ENCODE measurements at places on chromosomes 7 and 10.

GRCh38 chr7:121604627-121605316, 208.7 kb upstream of the FAM3C start:
- no peak for DNase-seq

DNA sequence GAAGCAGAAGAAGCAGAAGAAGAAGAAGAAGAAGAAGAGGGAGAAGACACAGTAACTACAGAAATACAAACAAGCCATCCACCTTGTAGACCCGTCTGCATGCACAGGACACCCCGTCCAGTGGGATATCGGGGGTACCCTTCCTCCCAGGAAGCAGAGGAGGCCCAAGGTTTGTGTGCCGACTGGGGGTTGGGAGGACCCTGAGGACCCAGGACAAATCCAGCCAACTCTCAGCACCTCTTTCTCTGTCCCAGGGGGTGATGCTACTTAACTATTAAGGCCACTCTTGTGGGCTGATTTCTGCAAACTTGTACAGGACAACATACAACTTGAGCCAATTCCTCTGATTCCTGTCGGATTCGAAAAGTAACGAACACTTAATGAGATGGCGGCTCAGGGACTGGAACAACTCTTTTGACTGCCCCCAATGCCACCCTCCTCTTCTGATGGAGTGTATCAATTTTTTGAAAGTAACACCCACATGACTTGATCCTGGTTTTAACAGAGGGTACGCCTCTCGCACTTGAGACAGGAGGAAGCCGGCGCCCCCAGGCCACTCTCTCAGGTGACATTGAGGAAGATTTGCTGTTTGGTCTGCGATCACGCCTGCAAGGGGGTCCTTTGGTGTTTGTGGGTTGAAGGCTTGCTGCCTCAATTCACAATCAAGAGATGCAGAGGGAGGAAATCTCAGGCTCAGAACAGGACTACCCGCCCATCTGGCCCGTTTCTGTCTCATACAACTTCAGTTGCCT, 192.6 kb downstream of the TNS3 start:
- no peak for DNase-seq

DNA sequence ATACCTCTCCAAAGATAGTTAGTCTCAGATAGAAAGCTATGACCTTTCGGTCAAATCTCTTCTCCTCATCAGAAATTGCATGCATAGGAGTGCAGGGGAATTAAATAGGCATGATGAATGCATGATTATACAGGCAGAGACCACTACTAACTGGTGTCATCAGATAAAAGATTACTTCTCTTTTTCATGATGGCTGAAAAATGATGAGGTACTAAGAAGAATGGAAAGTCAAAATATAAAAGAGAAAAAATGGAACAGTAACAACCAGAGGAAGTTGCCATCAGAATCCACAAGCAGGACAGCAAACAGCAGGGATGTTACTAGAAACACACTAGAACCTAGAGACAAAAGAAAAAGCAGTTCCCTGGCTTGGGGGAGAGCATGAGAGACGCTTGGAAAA, 31.6 kb downstream of the CTTNBP2 start:
- no peak for DNase-seq

GRCh38 chr10:110008518-110009339, 945 bp downstream of the ADD3 start:
- no peak for DNase-seq

DNA sequence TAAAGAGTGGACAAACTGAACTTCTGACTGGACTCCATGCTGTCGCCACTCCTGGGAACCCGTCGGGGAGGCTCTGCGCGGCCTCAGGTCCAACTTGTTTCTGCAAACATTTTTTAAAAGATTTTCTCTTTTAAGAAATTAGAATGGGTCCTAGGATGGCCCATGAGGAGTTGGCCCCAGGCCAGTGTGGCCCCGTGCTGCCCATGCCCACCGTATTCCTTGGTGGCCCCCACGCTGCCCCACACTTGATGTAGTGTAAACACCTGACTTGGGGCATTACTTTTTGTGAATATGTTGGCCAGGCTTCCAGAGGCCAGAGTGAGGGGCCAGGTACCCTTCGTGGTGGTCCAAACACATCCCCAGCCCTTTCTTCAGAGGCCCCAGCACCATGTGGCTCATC, 19.3 kb downstream of the ZNF316 start:
- DNase-seq = no peak

- DNase-seq = no peak
Observed at GRCh38 chr10:70258216-70258615, 25.0 kb upstream of the PPA1 start.

GRCh38 chr10:20814116-20814515, 83.0 kb downstream of the NEBL start:
- DNase-seq = no peak

GRCh38 chr7:144632724-144633123, 203.1 kb downstream of the TPK1 start:
- no peak for DNase-seq

GRCh38 chr7:119896386-119896785, 376.6 kb upstream of the KCND2 start:
- no peak for DNase-seq

- DNase-seq = no peak
Observed at GRCh38 chr7:88399696-88400240, 93.1 kb upstream of the STEAP4 start.

- no peak for DNase-seq
Observed at GRCh38 chr7:8386926-8387550, 46.4 kb upstream of the NXPH1 start.

DNA sequence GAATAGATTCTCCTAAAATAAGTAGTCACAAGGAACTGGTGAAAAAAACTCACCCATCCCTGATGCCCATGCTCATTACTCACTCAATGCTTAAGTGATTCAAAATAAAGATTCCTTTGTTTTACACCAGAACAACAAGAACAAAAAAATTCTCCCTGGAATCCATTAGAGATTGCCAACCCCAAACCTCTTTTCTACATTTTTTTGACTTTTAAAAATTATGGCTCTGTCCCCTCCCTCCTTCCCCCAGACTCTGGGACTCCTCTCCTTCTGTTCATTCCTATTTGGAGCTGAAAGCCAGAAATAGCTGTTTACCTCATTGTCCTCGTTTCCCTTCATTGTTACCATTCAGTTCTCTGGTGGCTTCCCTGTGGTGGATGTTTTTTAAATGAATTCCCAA, 63.2 kb upstream of the FHIP2A start:
- DNase-seq = no peak

DNA sequence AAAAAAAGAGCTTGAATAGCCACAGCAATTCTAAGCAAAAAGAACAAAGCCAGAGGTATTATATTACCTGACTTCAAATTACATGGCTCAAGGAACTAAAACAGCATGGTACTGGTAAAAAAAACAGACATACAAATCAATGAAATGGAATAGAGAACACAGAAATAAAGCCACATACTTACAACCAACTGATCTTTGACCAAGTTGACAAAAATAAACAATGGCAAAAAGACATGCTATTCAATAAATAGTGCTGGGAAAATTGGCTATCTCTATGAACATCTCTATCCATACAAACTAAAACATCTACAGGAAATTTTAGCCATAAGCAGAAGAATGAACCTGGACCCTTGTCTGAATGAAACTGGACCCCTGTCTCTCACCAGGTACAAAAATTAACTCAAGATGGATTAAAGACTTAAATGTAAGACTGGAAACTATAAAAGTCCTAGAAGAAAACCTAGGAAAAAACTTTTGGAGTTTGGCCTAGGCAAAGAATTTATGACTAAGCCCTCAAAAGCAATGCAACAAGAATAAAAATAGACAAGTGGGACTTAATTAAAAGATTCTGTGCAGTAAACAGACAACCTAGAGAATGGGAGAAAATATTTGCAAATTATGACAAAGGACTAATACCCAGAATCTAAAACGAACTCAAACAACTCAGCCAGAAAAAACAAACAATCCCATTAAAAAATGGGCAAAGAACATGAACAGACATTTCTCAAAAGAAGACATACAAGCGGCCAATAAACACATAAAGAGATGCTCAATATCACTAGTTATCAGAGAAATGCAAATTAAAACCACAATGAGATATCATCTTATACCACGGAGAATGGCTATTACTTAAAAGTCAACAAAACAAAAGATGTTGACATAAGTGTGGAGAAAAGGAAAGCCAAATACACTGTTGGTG, 72.8 kb upstream of the DDC start:
- DNase-seq = no peak

DNA sequence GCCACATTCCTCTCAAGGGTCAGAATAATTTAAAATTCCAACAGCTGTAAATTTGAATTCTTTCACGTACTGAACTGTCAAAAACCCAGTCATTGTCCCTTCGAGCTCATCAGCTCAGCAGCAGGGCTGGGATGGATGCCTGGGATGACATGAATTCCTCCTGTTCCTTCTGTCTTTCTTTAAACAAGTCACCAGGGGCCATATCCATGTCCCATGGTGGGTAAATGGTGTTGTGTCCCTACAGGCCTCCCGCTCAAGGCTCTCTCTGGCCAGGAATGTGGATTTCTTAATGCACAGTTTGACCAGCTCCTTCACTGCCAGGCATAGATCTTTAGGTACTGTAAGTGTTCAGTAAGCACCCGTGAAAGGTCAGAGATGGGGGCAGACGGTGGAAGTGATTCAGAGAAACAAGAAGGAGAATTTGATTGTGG, 13.8 kb upstream of the TECPR1 start:
- no peak for DNase-seq

DNA sequence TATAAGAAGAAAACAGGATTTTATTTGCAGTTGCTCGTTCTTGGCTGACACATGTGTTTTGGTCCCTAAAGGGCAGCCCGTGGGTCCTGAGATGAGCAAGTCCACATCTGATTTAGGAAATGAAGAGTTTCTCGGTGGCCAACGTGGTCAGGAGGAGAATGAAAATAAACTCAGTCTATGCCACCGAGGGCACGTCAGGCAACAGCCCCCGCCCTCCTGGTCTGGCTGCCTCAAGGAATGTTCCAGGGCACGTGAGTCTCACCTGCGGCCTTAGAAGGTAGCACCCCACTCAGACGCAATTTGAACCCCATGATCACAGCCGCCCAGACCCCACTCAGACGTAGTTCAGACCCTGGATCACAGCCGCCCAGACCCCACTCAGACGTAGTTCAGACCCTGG, 197.2 kb downstream of the ADARB2 start:
- DNase-seq = no peak

GRCh38 chr10:7622969-7623368, 43.8 kb downstream of the ITIH5 start:
- DNase-seq = peak; percentile 1

DNA sequence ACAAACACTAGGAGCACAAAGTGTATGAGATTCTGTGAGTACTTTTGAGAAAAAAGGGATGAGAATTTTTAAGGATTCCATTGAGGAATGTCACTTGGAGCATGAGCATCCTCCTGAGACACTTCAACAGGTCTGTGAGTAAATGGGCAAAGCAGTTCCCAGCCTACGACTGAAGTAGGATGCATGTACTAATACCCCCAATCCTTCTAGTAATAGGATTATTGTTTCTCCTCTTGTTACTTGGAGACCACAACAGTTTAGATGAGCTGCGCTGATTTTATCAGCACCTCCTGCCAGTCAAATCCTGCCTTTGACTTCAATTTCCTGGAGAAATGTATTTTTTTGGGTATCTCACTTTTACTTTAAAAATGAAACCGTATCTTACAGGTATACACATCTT, 820 bp downstream of the BBS9 start:
- DNase-seq = no peak

DNA sequence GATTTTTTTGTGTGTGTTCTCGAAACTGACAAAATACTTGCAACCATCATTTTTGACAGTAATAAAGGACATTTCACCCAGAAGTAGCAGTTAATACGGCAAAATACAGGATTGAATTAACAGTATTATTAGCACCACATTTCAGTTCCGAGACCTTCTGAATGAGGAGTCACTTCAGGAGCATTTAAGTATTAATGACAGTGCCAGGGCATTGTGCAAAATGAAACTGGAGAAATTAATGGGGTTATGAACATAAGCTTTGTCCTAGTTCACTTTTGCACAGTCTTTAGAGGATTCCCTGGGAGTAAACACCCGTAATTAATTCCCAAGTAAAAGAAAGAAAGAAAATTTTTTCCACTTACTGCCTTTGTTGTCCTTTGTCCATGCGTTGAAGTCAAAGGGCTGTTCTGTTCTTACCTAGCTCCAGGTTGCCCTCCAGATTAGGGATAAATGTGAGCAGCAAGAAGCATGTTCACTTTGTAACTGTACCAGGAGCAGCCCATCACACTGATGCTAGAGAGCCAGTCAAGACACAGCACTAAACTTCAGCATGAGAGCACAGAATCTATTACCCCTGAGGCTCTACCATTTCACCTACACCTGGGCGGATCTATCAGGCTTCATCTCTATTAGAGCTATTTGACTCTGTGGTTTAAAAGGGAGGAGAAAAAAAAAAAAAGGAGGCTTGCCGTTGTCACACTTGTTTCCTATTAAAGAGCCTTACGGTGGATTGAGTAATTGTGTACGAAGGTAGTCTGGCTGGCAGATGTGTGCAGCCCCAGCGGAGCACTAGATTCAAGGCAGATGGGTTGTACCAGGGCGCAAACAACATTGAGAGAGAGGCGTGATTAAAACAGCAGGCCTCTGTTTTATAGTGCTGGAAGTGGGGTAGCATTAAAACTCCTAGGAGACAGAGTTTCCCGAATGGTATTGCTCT, 297.8 kb upstream of the SEMA3A start:
- DNase-seq = no peak

DNA sequence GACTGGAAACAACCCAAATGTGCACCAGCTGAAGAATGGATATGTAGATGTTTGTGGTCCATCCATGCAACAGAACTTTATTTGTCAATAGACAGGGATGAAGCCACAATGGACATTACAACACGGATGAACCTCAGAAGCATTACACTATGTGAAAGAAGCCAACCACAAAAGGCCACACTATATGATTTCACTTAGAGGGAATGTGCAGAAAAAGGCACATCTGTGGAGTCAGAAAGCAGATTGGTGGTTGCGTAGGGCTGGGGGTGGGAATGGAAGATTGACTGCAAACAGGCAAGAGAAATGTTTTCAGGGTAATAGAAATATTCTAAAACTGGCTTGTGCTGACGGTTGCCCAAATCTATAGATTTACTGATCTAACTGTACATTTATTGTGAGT, 34.3 kb upstream of the WASHC2A start:
- DNase-seq = no peak

DNA sequence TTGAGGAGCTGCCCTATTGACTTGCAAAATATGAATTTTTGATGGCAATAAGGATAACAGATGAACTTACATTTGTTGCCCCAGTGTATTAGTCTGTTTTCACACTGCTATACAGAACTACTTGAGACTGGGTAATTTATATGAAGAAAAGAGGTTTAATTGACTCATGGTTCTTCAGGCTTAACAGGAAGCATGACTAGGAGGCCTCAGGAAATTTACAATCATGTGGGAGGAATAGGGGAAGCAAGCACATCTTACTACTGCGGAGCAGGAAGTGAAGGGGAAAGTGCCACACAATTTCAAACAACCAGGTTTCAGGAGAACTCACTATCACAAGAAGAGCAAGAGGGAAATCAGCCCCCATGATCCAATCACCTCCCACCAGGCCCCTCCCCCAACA, 57.9 kb downstream of the ZNF22 start:
- DNase-seq = no peak
